ENCODE measurements at places on chromosomes 12 and 14. TPM values are rescaled to one million over a fixed set of nuclear protein-coding genes. Genes with fewer than 3 reads are reported as not detected.

Gene RND1
- total RNA-seq, result 1.8 TPM

GRCh38 chr12:120130011-120130410 lies 13.5 kb upstream of the RAB35 start:
- H3K4me1 ChIP-seq, result no peaks in the 10 kb centered on the region
- H3K36me3 ChIP-seq, result peaks cover 94% of the 10 kb centered on the region
- no peak overlapping the region for H3K27ac ChIP-seq
- no peak overlapping the region for H3K4me3 ChIP-seq

- H3K27me3 ChIP-seq, result no peaks in the 10 kb centered on the region
- peaks cover 62% of the 10 kb centered on the region for H3K4me1 ChIP-seq
- no peak for DNase-seq
- H3K36me3 ChIP-seq, result no peaks in the 10 kb centered on the region
- no peak overlapping the region for H3K27ac ChIP-seq
Measured at GRCh38 chr14:69708586-69709560, 58.1 kb upstream of the SRSF5 start.

DNA sequence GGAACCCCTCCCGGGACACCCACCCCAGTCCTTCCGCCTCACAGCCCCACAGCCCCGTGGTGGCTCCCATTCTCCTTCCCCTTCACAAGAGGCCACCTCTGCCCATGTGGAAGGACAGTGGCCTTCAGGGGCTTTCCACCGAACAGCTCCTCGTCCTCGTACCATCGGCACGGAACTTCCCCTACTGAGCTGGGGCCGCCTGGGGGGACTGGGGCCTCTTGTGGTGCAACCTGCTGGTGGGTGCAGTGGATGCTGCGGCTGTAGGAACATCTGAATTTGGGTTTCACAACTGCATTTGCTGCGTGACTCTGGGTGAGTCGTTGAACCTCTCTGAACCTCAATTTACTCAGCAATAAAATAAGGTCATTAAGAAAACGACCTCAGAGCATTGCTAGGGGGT lies 50.9 kb downstream of the RFLNA start:
- H3K4me3 ChIP-seq, result no peak overlapping the region
- no peak overlapping the region for H3K27ac ChIP-seq
- DNase-seq, result no peak

DNA sequence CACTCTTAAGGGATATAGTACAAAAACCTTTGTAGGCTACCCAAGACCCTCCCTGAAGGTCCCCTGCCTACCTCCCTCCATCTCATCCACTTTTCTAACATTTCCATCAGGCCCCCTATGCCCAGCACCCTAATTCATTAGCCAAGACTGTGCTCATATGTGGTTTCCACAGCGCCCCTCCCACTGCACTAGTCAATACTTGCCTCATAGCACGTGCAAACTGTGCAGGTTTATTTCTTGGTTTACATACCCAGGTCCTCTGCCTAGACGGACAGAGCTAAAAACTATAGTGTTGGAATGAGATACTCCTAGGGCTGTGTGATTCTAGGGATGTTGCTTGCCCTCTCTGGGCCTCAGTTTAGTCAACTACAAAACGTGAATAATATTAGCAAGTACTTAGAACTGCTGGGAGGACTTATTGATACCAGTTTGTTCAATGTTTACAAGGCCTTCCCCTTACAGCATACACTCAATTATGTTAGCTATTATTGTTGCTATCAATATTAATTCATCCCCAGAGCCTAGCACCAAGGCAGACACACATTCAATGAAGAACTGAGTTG lies 50.4 kb downstream of the NUAK1 start:
- peaks cover 32% of the 10 kb centered on the region for H3K4me1 ChIP-seq
- peaks cover 33% of the 10 kb centered on the region for H3K36me3 ChIP-seq
- peak overlapping the region; percentile 92 for H3K27ac ChIP-seq
- H3K4me3 ChIP-seq, result no peak overlapping the region

DNA sequence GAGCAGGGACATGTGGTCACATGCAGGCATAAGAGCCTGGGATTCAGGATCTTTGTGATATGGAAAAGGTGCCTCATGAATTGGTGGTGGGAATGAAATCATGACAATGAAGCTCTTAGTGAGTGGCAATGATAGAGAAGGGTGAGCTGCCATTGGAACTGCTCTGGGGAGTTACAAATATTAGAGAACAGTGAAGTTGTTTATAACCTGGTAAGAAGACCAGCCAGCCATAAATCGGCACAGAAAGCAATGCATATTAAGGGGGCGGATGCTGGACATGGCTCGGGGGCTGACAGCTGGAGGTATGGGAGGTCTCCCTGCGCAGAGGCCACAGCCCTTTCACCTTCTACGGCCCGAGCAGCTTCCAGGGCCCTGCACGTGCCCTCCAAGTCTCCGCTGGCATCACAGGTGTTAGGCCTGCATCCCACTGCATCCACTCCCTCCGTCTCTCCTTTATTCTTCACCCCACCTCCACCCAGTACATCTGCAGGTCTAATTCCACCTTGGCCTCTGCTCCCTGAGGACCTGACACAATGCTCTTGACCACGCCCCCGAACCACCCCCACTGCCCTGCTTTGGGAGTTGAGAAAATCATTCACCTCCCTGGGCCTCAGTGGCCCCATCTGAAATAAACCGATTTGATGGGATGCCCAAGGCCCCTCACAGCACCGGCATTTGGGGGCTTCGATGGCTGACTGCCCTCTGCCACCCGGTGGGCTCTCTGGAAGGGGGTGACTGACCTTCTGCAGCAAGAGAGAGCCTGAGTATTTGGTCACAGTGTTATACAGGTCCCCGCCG lies 4.1 kb downstream of the CACNA2D4 start:
- H3K4me1 ChIP-seq, result peaks cover 6% of the 10 kb centered on the region
- no peaks in the 10 kb centered on the region for H3K36me3 ChIP-seq
- H3K27ac ChIP-seq, result no peak overlapping the region
- no peaks in the 10 kb centered on the region for H3K27me3 ChIP-seq
- H3K4me3 ChIP-seq, result no peak overlapping the region

Gene SLC25A21
- 0.85 TPM for total RNA-seq

Gene MDP1
- 20.1 TPM for total RNA-seq

Gene CCDC198
- total RNA-seq, result not detected

DNA sequence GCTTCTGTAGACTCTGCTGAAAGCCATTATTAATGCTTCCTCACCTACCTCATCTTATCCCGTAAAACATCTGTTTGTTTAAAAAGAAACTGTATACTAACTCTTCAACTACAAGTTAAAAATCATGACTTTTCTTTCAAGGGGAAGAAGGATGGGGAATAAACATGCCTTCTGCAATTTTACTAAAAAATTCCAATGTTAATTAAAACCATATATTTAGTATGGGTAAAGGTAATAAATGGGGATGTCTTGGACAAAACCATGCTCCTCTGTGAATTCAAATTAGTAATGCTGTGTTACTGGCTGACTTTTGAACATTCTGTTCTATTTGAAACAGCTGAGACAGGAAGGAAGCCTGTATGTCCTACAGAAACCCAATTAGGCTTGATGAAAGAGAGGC lies 311.1 kb upstream of the DIO2 start:
- no peaks in the 10 kb centered on the region for H3K27me3 ChIP-seq
- no peak overlapping the region for H3K27ac ChIP-seq

Gene KCNH5
- not detected for total RNA-seq

DNA sequence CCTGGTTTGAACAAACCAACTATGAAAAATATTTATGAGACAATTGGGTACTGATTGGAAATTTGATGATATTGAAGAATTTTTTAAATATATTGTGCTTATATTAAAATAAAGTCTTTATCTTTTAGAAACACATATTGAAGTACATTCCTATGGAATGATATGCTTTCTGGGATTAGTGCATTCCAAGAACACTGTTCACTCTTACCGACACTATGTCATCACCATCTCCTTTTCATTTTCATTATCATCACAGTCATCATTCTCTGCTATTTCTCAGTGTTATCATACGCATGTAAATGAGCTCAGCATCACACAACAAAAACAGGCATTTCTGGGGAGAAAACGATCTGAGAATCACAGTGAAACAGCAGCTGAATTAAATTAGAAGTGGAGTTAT lies 513.3 kb upstream of the CCDC196 start:
- H3K27me3 ChIP-seq, result peaks cover 4% of the 10 kb centered on the region
- no peaks in the 10 kb centered on the region for H3K4me1 ChIP-seq
- no peak overlapping the region for H3K4me3 ChIP-seq
- DNase-seq, result no peak

DNA sequence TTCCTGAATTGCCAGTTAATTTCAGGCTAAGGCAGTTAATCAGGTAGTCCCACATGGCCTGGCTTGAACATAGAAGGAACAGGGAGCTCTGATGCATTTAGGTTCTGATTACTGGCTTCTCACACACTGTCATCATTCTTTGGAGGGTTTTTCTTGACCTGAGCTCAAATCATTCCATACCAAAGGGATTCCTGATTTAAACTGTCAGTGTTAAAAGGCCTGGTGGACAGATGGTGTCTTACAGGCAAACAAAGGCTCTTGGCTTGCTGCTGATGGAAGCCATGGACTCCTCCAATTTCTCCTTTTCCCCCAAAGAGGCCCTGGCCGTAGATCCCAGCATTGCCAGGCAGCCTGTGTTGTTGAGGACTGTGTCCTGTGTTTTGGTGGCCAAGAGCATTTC lies 30.2 kb downstream of the CACNA1C start:
- H3K4me3 ChIP-seq, result no peak overlapping the region
- DNase-seq, result no peak
- peaks cover 39% of the 10 kb centered on the region for H3K4me1 ChIP-seq

Gene AVPR1A
- total RNA-seq, result 1.5 TPM

Gene FLRT2
- 3.8 TPM for total RNA-seq

DNA sequence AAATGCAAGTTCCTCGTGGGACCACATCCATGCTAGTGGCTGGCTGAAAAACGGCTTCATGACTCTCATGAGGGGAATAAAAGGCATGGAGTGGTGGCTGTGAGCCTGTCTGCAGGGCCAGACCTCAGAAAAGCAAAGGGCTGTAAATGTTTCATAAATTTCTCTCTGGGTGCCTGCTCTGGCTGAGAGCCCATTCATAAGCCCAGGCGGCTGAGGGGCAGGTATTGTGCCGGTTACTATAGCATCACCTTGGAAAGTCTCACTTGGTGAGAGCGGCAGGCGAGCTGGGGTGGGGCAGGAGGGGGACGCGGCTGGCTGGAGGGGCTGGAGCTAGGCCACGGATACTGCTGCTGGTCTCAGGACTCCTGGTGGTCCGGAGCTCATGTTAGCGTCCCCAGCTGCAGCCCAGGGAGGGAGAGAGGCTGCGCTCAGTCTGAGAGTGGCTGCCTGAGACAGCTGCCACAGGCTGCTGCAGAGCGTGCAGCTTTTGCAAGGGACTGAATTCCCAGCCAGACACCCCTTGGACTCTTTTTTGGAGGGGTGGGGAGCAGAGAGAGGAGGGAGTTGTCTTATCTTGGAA lies at the start of gene SLC17A8:
Gene SLC17A8, plus strand, starts transcription at position 431 of the 580 bp plus-strand sequence. CDS start 318 bp downstream, outside the sequence.
- H3K27me3 ChIP-seq, result peaks cover 17% of the 10 kb centered on the region
- no peak within 1 kb of the TSS for H3K4me3 ChIP-seq
- H3K27ac ChIP-seq, result no peak within 1 kb of the TSS
- DNase-seq, result no peak
- peaks cover 12% of the 10 kb centered on the region for H3K4me1 ChIP-seq

DNA sequence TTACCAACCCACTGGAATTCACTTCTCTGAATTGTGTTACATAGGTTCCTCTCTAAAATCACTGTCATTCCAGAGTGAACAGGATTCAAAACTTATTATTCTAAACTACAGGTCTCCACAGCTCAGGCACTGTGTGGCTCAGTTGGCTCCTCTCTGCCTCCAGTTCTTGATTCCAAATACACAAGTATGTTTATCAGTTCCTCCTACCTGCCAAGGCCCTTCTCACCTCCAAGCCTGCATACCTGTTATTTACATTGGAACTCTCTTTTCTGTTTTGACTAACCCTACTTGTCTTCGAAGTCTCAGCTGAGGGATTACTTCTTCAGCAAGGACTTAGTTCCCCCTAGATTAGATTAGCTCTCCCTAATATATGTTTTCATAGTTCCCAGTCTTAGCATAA lies 397.6 kb upstream of the TMTC1 start:
- no peak for DNase-seq
- no peaks in the 10 kb centered on the region for H3K27me3 ChIP-seq

Gene RTRAF
- 198 TPM for total RNA-seq

GRCh38 chr12:95118138-95118787 lies 44.8 kb upstream of the NR2C1 start:
- no peak overlapping the region for H3K27ac ChIP-seq
- no peaks in the 10 kb centered on the region for H3K36me3 ChIP-seq
- H3K4me3 ChIP-seq, result no peak overlapping the region
- H3K4me1 ChIP-seq, result no peaks in the 10 kb centered on the region
- H3K27me3 ChIP-seq, result no peaks in the 10 kb centered on the region
- DNase-seq, result no peak

Gene PIWIL1
- total RNA-seq, result not detected

- H3K36me3 ChIP-seq, result no peaks in the 10 kb centered on the region
- no peaks in the 10 kb centered on the region for H3K27me3 ChIP-seq
- no peak overlapping the region for H3K4me3 ChIP-seq
- no peak overlapping the region for H3K27ac ChIP-seq
- no peak for DNase-seq
- H3K4me1 ChIP-seq, result no peaks in the 10 kb centered on the region
Measured at GRCh38 chr12:105100207-105100985, 7.1 kb upstream of the WASHC4 start.

Gene DLGAP5
- not detected for total RNA-seq

- no peaks in the 10 kb centered on the region for H3K36me3 ChIP-seq
- H3K4me3 ChIP-seq, result no peak overlapping the region
- no peaks in the 10 kb centered on the region for H3K4me1 ChIP-seq
- peak; percentile 8 for DNase-seq
- no peak overlapping the region for H3K27ac ChIP-seq
Measured at GRCh38 chr14:78997811-78998210, 827.6 kb downstream of the NRXN3 start.

- no peaks in the 10 kb centered on the region for H3K27me3 ChIP-seq
- no peak overlapping the region for H3K4me3 ChIP-seq
- no peak for DNase-seq
- H3K27ac ChIP-seq, result no peak overlapping the region
Measured at GRCh38 chr12:129127211-129127610, 273.9 kb downstream of the GLT1D1 start.

Gene CLMN
- 8.4 TPM for total RNA-seq

Gene MIPOL1
- total RNA-seq, result 5.6 TPM
